Chondrocyte (in vitro differentiated cells): ENCODE measurements at places on chromosomes 11 and 22. TPM values are rescaled to one million over a fixed set of nuclear protein-coding genes. Genes with fewer than 3 reads are reported as not detected.

DNA sequence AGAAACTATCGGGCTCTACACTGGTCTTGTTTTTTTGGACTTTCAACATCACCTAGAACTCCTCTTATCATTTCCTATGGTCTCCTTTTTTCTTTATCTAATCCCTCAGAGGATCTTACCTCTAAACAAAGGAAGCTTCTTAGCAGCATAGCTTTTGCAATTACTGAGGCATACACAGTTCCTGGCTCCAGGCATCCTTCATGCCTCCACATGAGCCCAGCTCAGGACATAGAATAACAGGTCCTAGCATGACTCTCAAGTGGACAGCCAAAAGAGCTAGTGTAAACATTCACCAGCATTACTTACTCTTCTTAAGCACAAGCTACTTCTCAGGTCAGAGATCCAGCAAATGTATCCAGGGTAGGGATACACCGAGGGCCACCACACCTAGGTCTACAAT is 17.1 kb downstream of the CFAP300 start:
- H3K36me3 ChIP-seq = no peaks in the 10 kb centered on the region
- H3K4me3 ChIP-seq = no peak overlapping the region
- H3K27ac ChIP-seq = no peak overlapping the region

DNA sequence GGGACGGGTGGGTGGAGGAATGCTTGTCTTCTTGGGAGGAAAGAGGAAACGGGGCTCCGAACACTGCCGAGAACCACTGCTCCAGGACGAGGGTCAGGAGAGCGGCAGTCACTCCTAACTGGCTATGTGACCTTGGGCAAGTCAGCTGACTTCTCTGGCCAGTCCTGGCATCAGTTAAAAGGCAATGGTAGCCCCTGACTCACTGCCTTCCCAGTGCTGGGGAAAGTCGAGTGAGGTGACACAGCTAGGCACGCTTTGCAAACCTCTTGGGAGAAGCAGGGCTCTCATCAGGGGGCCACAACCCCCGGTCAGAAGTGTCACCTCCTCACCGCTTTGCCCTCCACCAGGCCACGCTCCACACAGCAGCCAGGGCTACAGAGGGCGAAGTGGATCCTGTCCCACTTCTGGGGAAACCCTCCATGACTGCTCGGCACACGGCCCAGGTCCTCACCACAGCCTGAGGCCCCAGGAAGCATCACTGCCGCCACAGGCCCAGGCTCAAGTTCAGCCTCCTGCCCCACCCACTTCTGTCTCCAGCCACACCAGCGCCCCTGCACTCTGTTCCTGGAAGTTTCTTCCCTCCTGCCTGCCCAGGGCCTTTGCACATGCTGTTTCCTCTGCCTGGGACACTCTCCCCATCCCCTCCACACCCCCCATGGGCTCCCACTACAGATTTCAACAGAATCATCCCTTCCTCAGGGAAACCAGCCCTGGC is 16.3 kb downstream of the IL2RB start:
- H3K4me1 ChIP-seq = no peaks in the 10 kb centered on the region
- no peak overlapping the region for H3K27ac ChIP-seq
- no peak overlapping the region for H3K4me3 ChIP-seq
- no peak for DNase-seq
- H3K27me3 ChIP-seq = peaks cover 18% of the 10 kb centered on the region

DNA sequence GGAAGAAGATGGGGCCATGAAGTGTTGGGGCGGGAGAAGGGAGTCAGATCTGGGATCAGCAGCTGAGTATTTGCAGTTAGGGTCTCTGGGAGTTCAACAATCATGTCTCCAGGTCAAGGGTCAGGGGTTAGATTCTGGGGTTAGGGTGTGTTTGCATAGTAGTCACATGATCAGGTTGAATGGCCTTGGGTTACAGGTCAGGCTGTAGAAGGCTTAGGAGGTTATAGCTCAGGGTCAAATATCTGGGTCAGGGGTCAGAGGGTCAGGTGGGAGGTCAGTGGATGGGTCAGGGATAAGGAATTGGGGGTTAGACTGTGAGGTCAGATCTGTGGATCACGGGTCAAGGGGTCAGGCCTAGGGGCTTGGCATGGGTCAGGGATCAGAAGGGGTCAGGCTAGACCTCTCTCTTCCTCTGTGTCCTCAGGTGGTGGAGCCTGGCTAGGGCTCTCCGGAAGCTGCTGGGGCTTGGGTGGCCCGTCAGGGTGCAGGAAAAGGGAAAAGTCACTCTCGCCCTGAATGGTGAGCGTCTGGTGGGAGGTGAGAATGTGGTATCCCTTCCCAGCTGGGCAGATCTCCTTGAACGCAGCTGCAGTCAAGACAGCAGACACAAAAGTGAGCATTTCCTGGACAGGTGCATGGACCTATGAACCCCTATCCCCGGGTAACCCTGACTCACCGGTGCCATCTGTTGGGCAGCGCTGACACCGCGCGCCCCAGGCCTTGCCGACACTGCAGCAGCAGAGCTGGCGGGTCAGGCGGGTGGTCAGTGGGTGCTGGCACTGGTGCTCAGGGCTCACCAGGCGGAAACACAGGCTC is 6.4 kb downstream of the LTBP3 start:
- no peak overlapping the region for H3K27ac ChIP-seq
- H3K36me3 ChIP-seq = peaks cover 34% of the 10 kb centered on the region
- DNase-seq = no peak
- H3K4me3 ChIP-seq = no peak overlapping the region

- H3K27me3 ChIP-seq = no peaks in the 10 kb centered on the region
- H3K4me1 ChIP-seq = peaks cover 14% of the 10 kb centered on the region
- no peaks in the 10 kb centered on the region for H3K36me3 ChIP-seq
- DNase-seq = no peak
- no peak overlapping the region for H3K4me3 ChIP-seq
Measured at GRCh38 chr22:33829546-33830280, 90.6 kb downstream of the LARGE1 start.

The KCNK4 gene
- total RNA-seq = 0.22 to 0.39 TPM in 2 of 3 replicates, not detected in the other

The SCN4B gene
- 0.28 to 0.42 TPM in 2 of 3 replicates, not detected in the other for total RNA-seq

DNA sequence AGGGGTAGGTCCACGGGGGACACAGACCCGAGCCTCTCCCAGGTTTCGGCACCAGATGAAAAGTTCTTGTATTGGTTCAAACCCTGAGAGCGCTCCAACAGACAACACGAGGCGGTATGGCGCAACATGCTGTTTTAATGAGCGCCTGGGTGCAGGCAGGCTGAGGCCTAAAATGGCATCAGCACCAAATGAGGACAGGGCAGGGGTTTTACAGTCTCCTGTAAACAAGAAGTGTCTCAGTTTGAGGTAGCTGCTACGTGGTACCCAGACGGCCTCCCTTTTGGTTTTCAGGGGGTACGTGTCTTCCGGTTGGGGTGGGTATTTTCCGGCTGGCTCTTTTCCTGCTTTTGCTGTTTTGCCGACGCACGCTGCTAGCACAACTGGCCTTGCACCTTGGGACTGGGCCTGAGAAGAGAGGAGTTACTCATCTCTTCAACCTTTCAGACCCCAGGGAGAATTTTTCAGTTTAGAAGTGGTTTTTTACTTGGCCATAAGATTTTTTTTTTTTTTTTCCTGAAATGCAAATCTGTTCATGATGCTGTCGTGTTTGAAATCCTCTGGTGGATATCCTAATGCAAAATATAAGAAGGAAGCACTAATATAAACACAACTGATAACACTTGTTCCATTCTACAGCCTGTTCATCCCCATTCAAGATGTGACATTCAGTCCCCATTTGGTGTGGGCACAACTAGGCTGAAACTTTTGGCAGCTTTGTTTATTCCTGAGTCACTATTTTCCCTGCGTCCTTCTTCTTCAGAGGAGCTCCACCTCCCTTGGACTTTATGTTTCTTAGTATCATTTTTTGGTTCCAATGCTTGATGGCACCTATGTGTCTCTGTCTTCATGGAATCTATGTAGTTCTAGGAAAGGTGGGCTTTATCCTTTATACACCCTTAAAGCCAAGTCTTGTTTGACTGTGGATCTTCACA is 6.5 kb downstream of the PPFIBP2 start:
- H3K27me3 ChIP-seq = peaks cover 3% of the 10 kb centered on the region
- no peak overlapping the region for H3K4me3 ChIP-seq
- H3K4me1 ChIP-seq = no peaks in the 10 kb centered on the region
- no peak overlapping the region for H3K27ac ChIP-seq
- no peaks in the 10 kb centered on the region for H3K36me3 ChIP-seq
- DNase-seq = no peak

DNA sequence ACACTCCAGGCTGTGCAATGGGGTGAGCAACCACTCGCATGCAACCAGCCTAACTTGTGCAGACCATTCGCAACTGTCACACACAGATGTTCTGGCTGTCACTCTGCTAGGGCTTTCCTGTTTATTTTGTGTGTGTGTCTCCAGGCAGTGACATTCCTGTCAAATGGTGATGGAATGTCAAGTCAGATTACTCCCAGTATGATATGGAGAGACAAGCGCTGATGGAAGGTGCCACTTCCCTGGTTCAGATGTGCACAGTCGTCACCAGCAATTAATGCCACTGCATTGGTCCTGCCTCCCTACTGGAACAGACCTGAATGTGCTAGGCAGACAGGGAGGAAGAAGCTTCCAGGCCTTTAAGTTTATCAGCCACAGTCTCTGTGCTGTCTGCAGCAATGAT is 442.4 kb upstream of the ISX start:
- H3K27me3 ChIP-seq = peaks cover 3% of the 10 kb centered on the region
- H3K4me3 ChIP-seq = no peak overlapping the region

The P2RY2 gene
- total RNA-seq = 0.32 TPM in 1 of 3 replicates, not detected in the others

The OTOG gene
- total RNA-seq = 0.08 to 0.82 TPM in 2 of 3 replicates, not detected in the other

The LRRC10B gene
- total RNA-seq = 0.10 TPM in 1 of 3 replicates, not detected in the others

GRCh38 chr22:41354979-41355378 is 26.8 kb upstream of the TEF start:
- H3K27ac ChIP-seq = no peak overlapping the region
- peaks cover 25% of the 10 kb centered on the region for H3K36me3 ChIP-seq
- H3K4me1 ChIP-seq = peaks cover 21% of the 10 kb centered on the region

DNA sequence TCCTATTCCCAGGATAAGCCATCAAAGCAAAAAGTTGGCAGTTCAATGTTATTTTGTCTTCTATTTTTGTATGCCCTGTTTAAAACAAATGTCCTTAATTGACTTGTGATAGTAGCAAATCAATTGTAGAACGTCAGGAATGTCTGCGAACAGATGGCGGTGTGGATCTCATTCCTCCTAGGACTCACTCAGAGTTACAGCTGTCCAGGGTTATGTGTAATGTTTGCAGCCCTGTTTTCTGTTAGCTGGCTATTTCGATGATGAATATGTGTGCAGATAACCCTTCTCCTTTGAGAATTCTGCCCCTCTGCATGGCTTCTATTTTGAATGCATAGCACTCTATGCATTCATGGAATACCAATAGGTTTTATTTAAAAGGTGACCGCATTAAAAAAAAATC is 1248.0 kb upstream of the CNTN5 start:
- no peaks in the 10 kb centered on the region for H3K4me1 ChIP-seq
- DNase-seq = no peak
- no peak overlapping the region for H3K4me3 ChIP-seq

DNA sequence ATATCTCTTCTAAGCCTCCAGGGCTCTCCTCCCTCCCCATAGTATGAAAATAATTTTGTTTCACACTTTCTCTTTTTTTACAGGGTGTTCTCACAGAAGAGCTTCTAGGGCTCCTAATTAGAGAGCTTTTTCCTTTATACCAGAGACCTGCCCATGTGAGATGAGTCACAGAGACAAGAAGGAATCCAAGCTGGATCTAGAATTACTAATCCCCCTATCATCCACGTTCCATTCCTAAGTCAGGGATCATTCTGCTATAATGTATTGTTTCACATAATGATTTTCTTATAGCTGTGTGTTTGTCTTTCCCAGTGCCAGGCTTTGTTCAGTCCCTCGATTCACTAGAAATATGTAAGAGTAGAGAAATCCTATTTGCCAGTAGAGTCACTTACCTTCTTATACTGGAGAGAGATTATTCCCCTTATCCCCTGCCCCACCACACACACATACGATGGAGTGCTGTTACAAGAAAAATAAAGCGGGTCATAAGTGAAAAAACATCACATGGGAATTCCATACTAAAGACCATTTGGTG is 778.3 kb upstream of the LRRC4C start:
- H3K36me3 ChIP-seq = no peaks in the 10 kb centered on the region
- H3K4me3 ChIP-seq = no peak overlapping the region
- no peak for DNase-seq
- no peak overlapping the region for H3K27ac ChIP-seq

- no peaks in the 10 kb centered on the region for H3K27me3 ChIP-seq
- no peak for DNase-seq
- peaks cover 13% of the 10 kb centered on the region for H3K4me1 ChIP-seq
- H3K27ac ChIP-seq = no peak overlapping the region
Measured at GRCh38 chr11:74492084-74492483, 1.4 kb downstream of the LIPT2 start.

DNA sequence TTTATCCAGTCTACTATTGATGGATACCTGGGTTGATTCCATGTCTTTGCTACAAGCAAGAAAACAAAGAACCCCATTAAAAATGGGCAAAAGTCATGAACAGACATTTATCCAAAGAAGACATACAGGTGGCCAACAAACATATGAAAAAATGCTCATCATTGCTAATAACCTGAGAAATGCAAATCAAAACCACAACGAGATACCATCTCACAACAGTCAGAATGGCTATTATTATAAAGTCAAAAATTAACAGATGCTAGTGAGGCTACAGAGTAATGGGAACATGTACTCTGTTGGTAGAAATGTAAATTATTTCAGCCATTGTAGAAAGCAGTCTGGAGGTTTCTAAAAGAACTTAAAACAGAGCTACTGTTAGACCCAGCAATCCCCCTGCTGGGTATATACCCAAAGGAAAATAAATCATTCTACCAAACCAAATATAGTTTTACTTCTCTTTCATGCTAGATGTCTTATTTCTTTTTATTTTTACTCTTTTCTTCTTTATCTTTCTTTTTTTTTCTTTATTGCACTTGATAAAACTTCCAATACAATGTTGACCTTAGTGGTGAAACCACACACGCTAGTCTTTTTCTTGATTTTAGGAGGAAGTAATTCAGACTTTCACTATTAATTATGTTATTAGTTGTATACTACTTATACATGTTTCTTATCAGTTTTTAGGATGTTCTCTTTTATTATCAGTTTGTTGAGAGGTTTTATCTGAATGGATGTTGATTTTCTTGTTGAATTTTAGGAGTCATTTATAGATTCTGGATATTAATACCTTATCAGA is 14.3 kb downstream of the TRIM22 start:
- H3K27ac ChIP-seq = no peak overlapping the region
- H3K4me3 ChIP-seq = no peak overlapping the region
- no peak for DNase-seq

DNA sequence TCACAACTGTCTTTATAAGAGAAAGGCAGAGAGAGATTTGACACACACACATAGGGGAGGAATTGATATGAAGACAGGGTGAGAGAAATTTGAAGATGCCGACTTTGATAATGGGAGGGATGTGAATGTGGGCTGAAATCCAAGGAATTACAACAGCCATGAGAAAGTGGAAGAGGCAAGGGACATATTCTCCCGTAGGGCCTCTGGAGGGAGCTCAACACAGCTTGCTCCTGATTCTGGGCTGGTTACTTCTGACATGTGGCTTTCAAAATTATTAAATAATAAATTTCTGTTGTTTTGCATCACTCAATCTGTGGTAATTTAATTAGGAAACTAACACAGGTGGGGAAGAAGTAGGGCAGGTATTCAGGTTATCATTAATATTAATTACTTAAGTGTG is 282.9 kb downstream of the LUZP2 start:
- no peaks in the 10 kb centered on the region for H3K4me1 ChIP-seq
- no peak for DNase-seq
- no peak overlapping the region for H3K4me3 ChIP-seq
- no peaks in the 10 kb centered on the region for H3K36me3 ChIP-seq
- peaks cover 2% of the 10 kb centered on the region for H3K27me3 ChIP-seq
